Neural crest cell (in vitro differentiated cells): ENCODE measurements at places on chromosomes 3 and 15. TPM values are rescaled to one million over a fixed set of nuclear protein-coding genes. Genes with fewer than 3 reads are reported as not detected.

RMDN3 gene
- total RNA-seq: 30.7 and 32.2 TPM in 2 replicates

CLDN11 gene
- total RNA-seq: 1.8 and 2.0 TPM in 2 replicates

SLC22A13 gene
- 0.19 and 0.41 TPM in 2 replicates for total RNA-seq

AGBL1 gene
- total RNA-seq: 0.05 and 0.07 TPM in 2 replicates

MITF gene
- 2.0 and 2.7 TPM in 2 replicates for total RNA-seq

GATA2 gene
- 0.30 and 0.52 TPM in 2 replicates for total RNA-seq

CASR gene
- total RNA-seq: not detected in 2 replicates

OR5H14 gene
- total RNA-seq: not detected in 2 replicates

CAMK2N2 gene
- total RNA-seq: 4.7 and 5.6 TPM in 2 replicates

C2CD4A gene
- not detected in 2 replicates for total RNA-seq

ALPK3 gene
- 3.3 and 4.4 TPM in 2 replicates for total RNA-seq

CA12 gene
- total RNA-seq: 1.1 TPM in 2 replicates

H1-8 gene
- not detected in 2 replicates for total RNA-seq

MAGEF1 gene
- total RNA-seq: 76.3 and 80.3 TPM in 2 replicates

EIF2B5 gene
- 54.8 and 57.7 TPM in 2 replicates for total RNA-seq

SAMD7 gene
- not detected in 2 replicates for total RNA-seq

NANOGP8 gene
- total RNA-seq: 0.34 TPM in 1 of 2 replicates, not detected in the other

ROBO1 gene
- total RNA-seq: 83.5 and 88.7 TPM in 2 replicates
